ENCODE measurements at places on chromosomes 12 and 14. TPM values are rescaled to one million over a fixed set of nuclear protein-coding genes. Genes with fewer than 3 reads are reported as not detected.

The C3AR1 gene
- total RNA-seq = 1.5 TPM

The CPNE6 gene
- not detected for total RNA-seq

DNA sequence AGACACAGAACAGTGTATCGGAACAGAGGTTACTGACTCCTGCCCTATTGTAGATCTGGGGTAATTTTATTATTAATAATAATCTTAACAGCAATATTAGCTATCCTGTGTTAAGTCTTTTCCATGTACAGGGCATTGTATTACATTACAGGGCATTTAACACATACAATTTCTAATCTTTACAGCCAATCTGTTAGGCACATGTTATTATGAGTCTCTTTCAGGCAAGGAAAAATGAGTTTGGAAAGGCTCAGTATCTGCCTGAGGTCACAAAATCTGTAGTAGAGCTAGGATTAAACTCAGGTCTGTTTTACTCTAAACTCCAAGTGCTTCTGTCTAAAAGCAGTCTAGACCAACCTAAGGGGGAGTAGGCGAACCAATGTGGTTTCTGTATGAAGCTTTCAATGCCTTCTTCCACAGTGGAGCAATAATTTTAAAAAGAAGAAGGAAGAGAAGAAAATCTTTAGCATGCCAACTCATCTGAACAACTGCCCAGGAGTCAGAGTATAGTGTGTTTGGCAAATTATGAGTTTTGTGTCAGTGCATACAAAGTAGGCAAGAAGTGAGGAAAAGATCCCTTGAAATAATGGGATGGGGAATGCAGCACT is 192.6 kb downstream of the CHST11 start:
- no peak overlapping the region for H3K4me3 ChIP-seq
- no peak overlapping the region for H3K27ac ChIP-seq
- H3K36me3 ChIP-seq = no peaks in the 10 kb centered on the region
- no peaks in the 10 kb centered on the region for H3K4me1 ChIP-seq
- no peaks in the 10 kb centered on the region for H3K27me3 ChIP-seq

DNA sequence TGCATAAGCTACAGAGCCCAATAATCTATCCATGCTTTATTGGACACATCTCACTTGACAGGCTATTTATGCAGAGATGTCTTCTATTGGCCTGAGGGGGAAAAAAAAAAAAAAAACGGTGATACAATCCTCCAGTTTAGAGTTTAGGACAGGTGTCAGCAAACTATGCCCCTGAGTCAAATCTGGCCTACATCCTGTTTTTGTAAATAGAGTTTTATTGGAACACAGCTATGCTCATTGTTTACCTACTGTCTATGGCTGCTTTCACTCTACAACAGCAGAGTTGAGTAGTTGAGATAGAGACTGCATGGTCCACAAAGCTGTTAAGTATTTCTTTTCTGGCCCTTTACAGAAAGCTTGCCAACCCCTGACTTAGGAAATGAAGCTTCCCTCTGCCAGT is 403.1 kb downstream of the C12orf75 start:
- H3K27ac ChIP-seq = no peak overlapping the region
- H3K4me3 ChIP-seq = no peak overlapping the region
- no peaks in the 10 kb centered on the region for H3K36me3 ChIP-seq
- no peaks in the 10 kb centered on the region for H3K4me1 ChIP-seq

- H3K27me3 ChIP-seq = no peaks in the 10 kb centered on the region
- no peak for DNase-seq
- H3K27ac ChIP-seq = no peak overlapping the region
- no peak overlapping the region for H3K4me3 ChIP-seq
Measured at GRCh38 chr14:100076133-100076532, 10.9 kb downstream of the EVL start.

DNA sequence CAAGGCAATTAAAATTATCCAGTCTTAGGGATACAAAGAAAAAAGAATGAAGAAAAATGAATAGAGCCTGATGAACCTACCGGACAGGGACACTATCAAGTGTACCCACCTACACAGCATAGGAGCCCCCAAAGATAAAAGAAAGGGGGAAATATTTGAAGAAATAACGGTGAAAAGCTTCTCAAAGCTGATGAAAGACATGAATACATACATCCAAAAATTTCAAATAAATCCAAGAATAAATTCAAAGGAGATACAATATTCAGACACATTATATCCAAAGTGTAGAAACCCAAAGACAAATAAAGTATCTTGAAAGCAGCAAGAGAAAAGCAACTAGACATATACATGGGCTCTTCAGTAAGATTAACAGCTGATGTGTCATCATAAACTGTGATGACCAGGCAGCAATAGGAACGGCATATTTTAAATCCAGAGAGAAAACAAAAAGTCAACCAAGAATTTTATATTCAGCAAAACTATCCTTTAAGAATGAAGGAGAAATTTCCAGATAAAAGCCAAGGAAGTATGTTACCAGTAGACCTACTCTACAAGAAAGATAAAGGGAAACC is 56.0 kb downstream of the CDK17 start:
- H3K4me3 ChIP-seq = no peak overlapping the region
- no peak overlapping the region for H3K27ac ChIP-seq
- peaks cover 7% of the 10 kb centered on the region for H3K4me1 ChIP-seq
- no peak for DNase-seq
- no peaks in the 10 kb centered on the region for H3K27me3 ChIP-seq
- no peaks in the 10 kb centered on the region for H3K36me3 ChIP-seq

DNA sequence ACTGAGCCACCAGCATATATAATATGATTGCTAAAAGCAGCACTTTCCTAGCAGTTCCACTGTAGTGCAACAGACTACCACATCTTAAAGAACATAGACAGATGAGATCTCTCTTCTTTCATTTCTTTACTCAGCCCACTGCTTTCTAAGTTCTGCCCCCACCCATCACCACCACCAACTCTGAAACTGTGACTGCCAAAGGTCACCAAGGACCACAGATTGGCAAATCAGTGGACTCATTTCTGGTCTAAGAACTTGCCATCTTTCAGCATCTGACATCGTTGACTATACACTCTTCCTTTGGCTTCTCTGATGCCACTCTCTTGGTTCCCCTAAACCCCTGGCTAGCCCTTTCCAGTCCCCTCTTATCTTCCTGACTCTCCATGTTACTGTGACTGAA is 38.4 kb downstream of the IFNG start:
- no peaks in the 10 kb centered on the region for H3K4me1 ChIP-seq
- no peak overlapping the region for H3K27ac ChIP-seq
- DNase-seq = no peak
- no peaks in the 10 kb centered on the region for H3K36me3 ChIP-seq
- H3K27me3 ChIP-seq = no peaks in the 10 kb centered on the region
- no peak overlapping the region for H3K4me3 ChIP-seq

DNA sequence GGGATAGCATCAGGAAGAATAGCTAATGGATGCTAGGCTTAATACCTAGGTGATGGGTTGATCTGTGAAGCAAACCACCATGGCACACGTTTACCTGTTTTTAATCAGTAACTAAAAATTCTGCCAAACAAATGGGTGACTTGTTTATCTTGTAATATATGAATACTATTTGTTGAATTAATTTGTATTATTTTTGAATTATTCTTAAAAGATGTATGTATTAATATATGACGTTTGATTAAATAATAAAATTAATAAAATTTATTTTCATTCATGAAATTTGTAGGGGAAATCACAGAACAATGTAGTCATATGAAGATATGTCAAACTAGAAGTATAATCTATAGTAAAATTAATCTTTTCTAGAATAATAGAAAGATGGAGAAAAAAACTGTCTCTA is 32.3 kb upstream of the OR10A7 start:
- no peak overlapping the region for H3K4me3 ChIP-seq
- H3K4me1 ChIP-seq = no peaks in the 10 kb centered on the region
- no peaks in the 10 kb centered on the region for H3K27me3 ChIP-seq
- no peaks in the 10 kb centered on the region for H3K36me3 ChIP-seq
- DNase-seq = no peak

Data from pancreas (tissue), 10 donors.